ENCODE measurements at places on chromosomes 12 and 14. TPM values are rescaled to one million over a fixed set of nuclear protein-coding genes. Genes with fewer than 3 reads are reported as not detected.

DNA sequence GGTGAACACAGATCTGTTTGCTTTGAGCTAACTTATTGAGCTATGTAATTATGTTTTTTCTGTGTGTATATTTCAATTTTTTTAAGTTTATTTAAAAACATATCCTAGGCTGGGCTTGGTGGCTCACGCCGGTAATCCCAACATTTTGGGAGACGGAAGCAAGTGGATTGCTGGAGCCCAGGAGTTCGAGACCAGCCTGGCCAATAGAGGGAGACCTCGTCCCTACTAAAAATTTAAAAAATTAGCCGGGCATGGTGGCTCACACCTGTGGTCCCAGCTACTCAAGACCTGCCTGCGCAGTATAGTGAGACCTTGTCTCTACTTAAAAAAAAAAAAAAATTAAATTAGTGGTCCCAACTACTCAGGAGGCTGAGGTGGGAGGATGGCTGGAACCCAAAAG is 16.2 kb upstream of the RNASE1 start:
- DNase-seq: no peak

DNA sequence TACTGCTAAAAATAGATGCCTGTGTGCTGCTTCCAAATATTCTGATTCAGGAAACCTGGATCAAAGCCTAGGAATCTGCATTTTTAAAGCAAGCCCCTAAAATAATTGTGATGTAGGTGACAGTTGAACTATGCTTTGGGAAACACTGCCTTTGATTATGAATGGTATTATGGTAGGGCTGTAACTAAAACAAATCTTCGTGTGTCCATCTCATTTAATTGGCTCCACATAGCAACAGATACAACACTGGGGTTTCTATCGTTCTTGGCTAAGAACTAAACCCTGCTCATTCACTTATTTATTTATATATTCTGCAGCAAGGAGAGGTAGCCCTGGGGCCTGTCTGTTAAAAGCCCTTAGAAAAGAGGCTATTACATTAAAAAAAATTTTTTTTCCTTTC is 23.0 kb upstream of the ITGA5 start:
- DNase-seq: no peak

DNA sequence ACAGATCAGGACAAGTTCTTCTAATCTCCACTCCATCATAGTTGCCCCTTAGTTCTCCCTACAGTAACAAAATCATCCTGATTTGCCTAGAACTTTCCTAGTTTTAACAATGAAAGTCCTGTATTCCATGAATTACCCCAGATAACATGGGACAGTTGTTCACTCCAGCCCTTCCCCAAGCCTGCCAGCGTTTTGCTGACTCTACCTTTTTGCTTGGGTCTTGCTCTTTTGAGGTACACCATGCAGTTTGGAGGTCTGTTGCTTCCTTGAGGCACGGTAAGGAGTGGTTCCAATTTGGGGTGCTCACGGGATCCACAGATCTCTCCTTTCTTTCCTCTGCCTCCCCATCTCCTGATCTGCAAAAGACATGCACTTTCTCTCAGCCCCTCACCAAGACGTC is 61.6 kb upstream of the DYRK2 start:
- no peak for DNase-seq

- DNase-seq: no peak
Measured at GRCh38 chr12:122184517-122184916, 1.6 kb downstream of the LRRC43 start.

GRCh38 chr12:79255288-79255687 is 390.7 kb downstream of the SYT1 start:
- no peak for DNase-seq

- DNase-seq: peak; percentile 75
Measured at GRCh38 chr12:29783773-29784666, at the start of gene TMTC1. TSS of gene TMTC1 (minus strand) at chr12:29783942. CDS start at chr12:29783751, 191 bp downstream.

DNA sequence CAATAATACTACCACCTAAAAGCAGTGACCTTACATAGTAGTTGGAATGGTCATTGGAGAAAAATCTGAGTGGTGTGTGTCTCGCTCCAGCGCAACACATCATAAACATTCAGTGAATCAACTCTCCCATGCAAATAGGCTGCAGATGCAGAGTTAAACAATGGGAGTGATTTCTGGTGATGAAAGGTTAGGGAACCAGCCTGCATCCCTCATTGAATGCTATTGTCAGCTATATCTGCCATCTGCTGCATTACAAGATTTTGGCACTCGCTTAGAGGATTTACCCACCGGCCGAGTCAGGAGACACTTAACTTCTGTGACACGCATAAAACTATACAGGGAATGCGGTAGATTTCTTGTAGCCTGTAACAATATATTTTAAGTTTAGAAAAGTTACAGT is 900.9 kb downstream of the FLRT2 start:
- no peak for DNase-seq

DNA sequence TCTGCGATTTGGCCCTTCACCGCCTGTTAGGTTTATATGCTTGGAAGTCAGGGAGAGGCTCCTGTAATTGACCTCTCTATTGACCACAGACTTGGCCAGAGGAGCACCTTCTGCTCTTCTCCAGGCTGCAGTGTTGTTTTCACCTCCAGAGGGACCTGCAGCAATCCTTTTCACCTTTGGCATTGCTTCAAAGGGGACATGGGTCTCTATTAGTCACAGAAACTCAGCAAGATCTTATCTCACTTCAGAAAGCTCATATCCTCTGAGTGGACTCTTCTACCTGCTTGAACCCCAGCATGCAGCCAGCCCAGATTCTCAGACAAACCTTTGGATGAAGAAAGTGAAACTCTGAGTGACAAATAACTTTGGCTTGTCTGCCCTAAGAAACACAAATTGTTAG is 339.3 kb downstream of the NRXN3 start:
- DNase-seq: no peak

GRCh38 chr12:51210690-51211395 is 7.0 kb downstream of the POU6F1 start:
- DNase-seq: no peak

- no peak for DNase-seq
Measured at GRCh38 chr12:93786656-93787397, 109.7 kb downstream of the CRADD start.

DNA sequence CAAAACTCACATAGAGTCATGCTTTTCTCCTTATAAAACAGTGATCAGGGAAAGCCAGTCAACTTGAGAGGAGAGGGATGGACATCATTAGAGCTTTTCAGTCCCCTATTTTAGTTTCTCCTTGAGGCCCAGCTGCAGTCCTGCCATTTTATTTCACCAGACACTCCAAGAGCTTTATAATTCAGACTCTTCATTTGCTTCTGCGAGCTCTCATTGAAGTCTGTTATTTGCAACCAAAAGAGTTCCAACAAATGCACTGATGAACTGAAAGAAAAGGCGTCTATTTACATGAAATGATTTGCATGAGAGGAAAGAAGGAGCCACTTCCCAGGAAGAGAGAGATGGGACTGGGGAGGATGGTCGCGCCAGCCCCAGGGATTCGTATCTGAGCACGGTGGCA is 86.8 kb downstream of the NDUFA12 start:
- DNase-seq: no peak

GRCh38 chr12:57782243-57782607 is 362 bp upstream of the TSFM start:
- DNase-seq: no peak

DNA sequence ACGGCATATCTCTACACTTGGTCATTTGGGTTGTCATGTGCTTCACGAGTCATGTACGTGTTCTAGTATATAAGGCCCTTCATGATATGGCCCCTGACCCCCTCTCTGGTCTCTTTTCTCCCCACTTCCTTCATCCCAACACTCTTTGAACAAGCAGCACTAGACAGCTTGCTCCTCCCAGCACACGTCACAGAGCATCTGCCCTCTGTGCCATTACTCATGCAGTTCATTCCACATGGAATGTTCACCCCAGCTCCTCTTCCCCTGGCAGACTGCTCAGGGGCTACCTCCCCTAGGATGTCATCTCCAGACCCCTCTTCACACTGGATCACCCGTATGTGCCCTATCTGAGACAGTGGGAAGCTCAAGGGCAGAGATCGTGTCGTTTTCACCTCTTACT is 14.1 kb upstream of the LRP1-AS start:
- DNase-seq: no peak

- DNase-seq: peak; percentile 62
Measured at GRCh38 chr14:23182372-23183157, 895 bp downstream of the SLC7A8 start.

- DNase-seq: peak; percentile 79
Measured at GRCh38 chr12:56119361-56119796, 1.3 kb downstream of the ZC3H10 start.

- DNase-seq: no peak
Measured at GRCh38 chr14:104420990-104421389, 158.6 kb upstream of the C14orf180 start.

- DNase-seq: no peak
Measured at GRCh38 chr12:30959110-30959710, 32.7 kb downstream of the TSPAN11 start.

DNA sequence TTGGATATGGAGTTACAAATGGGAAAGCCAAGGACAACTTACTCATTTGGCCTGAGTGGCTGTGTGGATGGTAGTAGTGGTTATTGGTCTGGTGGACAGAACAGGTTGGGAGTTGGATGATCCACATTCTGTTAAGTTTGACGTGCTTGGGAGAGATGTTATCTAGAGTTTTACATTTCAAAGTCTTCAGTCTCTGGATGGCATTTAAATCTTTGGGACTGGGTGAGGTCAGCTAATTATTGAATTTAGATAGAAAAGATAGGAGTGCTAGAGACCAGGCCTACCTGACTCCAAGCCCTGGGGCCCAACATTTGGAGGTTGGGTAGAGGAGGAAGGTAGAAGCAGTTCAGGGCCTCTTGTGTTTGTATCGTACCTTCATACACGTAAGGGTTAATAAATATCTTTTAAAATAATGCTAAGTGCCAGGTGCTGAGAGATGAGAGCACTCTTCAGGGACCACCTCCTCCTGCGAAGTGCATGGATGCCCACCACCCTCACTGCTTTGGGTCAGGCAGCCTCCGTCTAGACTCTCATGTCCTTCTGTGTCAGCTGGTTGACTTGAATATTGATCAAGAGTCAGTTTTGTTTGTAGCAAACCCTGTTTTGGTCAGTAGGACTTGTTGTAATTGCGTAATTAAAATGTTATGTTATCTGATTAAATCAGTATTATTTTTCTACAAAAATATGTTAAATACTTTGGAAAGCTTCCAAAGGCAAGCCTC is 460.4 kb upstream of the RGS6 start:
- no peak for DNase-seq

GRCh38 chr12:53099071-53099882 is 1.8 kb downstream of the IGFBP6 start:
- peak; percentile 95 for DNase-seq

DNA sequence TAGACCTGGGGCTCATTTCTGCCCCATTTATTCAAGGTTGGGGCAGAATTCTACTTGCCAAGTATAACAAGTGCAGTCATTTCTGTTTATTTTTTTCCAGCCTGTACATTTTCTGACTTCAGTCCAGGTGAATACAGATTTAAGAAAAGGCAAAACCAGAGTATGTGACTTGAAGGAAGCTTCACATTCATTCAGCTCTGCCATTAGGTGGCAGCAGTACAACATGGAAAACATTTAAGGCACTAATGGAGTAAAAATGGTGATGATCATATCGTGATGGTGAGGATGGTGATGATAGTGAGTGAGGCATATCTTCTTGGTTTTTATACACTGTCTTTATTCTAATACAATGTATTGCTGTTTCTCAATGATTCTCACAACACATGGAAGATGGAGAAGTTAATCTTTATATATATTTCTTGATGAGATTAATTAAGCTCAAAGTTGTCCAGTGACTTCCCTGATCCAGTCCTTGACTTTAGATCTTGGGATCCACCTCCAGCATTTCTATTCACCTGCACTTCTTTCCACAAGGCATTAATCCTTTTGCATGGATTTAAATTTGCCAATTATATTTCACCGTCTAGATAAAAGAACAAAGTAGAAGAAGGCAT is 176.7 kb upstream of the SEL1L start:
- DNase-seq: no peak

DNA sequence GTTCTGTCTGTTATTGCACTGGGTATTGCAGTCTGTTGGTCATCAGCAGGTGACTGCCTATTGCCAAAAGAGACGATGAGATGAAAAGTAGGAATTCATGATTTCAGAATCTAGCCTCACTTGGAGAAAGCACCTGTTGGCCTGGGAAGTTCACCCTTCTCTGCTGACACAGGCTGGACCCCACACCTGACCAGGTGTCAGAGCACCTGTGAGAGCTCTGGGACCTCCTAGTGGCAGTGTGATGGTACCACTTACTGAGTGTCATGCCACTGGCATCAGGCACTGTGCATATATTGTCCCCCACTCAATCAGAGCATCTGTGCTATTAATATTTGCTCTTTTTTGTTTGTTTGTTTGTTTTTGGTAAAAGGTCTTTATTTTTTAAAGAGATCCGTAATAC is 68.0 kb downstream of the RASSF3 start:
- DNase-seq: no peak

- DNase-seq: peak; percentile 79
Measured at GRCh38 chr12:53499266-53500141, at the start of gene MAP3K12. TSS of gene MAP3K12 (minus strand) at chr12:53499458. CDS start at chr12:53487391, 12,067 bp downstream.

DNA sequence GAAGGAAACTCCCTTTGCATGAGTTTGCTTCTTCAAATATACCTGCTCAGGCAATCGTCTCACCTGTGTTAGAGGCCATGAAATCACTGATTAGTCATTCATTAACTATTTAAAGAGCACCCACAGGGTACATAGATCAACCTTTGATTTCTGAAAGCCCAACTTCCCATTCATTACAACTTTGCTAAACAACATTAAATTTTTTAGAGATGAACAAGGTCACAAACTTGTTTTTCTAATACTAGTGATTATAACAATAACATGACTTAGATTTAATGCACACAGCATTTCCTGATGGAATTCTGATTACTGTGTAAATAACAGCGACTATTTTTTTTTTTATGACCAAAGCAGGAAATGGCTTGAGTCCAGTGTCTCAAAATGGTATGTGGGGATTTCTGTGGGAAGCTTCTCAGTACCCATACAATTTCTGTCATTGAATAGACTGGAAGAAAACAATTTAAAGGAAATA is 5.4 kb upstream of the ERO1A start:
- DNase-seq: no peak

DNA sequence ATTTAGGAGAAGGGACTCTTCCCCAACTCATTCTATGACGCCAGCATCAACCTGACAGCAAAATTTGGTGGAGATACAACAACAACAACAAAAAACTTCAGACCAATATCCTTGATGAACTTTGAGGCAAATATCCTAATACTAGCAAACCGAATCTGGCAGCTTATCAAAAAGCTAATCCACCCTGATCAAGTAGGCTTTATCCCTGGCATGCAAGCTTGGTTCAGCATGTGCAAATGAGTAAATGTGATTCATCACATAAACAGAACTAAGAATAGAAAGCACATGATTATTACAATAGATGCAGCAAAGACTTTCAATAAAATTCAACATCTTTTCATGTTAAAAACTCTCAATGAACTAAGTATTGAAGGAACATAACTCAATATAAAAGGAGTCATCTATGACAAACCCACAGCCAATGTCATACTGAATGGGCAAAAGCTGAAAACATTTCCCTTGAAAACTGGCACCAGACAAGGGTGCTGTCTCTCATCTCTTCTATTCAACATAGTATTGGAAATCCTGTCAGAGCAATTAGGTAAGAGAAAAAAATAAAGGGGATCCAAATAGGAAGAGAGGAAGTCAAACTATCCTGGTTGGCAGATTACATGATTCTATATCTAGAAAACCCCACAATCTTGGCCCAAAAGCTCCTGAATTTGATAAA is 233.3 kb downstream of the CCDC59 start:
- no peak for DNase-seq

- no peak for DNase-seq
Measured at GRCh38 chr14:65299826-65300225, 112.7 kb upstream of the FUT8 start.

Gene TRPV4
- not detected for total RNA-seq

Gene CFAP251
- 5.9 TPM for total RNA-seq

Measured in uterus (tissue), 4 donors.